ENCODE measurements at places on chromosomes 16 and 17.
A peak's percentile ranks its signal among the peaks of the same experiment; 100 is the strongest.

GRCh38 chr16:21060027-21060510 lies 90.6 kb downstream of the DNAH3 start:
- H3K4me3 ChIP-seq = no peak overlapping the region
- no peak for DNase-seq
- no peak overlapping the region for H3K27ac ChIP-seq

- peak overlapping the region; percentile 90 for H3K4me3 ChIP-seq
- H3K27me3 ChIP-seq = no peaks in the 10 kb centered on the region
- peaks cover 44% of the 10 kb centered on the region for H3K4me1 ChIP-seq
- peak overlapping the region; percentile 96 for H3K27ac ChIP-seq
- H3K36me3 ChIP-seq = peaks cover 26% of the 10 kb centered on the region
- no peak for DNase-seq
These were observed 1.3 kb upstream of the ACTG1 start for GRCh38 chr17:81513753-81514488.

DNA sequence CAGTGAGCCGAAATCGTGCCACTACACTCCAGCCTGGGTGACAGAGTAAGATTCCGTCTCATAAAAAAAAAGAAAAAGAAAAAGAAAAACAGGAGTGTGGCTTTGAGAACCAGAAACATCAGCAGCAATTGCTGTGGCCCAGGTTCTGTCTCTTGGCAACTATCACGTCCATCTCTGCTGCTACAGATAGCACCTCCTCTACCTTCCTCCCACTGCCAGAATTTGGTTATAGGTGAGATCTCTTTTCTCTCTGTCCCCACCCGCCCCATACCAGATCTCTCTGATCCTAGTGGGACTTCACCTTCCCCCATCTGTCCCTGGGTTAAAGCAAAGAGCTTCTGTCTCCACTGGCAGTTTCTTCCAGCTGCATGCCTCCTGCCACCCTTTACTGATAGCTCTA lies 3.1 kb downstream of the TLCD2 start:
- H3K27ac ChIP-seq = no peak overlapping the region
- H3K36me3 ChIP-seq = no peaks in the 10 kb centered on the region

GRCh38 chr17:38702916-38703741 lies 1.9 kb upstream of the MLLT6 start:
- peaks cover 10% of the 10 kb centered on the region for H3K36me3 ChIP-seq
- peaks cover 37% of the 10 kb centered on the region for H3K4me1 ChIP-seq
- H3K4me3 ChIP-seq = peak overlapping the region; percentile 99
- H3K27me3 ChIP-seq = peaks cover 2% of the 10 kb centered on the region
- DNase-seq = no peak

DNA sequence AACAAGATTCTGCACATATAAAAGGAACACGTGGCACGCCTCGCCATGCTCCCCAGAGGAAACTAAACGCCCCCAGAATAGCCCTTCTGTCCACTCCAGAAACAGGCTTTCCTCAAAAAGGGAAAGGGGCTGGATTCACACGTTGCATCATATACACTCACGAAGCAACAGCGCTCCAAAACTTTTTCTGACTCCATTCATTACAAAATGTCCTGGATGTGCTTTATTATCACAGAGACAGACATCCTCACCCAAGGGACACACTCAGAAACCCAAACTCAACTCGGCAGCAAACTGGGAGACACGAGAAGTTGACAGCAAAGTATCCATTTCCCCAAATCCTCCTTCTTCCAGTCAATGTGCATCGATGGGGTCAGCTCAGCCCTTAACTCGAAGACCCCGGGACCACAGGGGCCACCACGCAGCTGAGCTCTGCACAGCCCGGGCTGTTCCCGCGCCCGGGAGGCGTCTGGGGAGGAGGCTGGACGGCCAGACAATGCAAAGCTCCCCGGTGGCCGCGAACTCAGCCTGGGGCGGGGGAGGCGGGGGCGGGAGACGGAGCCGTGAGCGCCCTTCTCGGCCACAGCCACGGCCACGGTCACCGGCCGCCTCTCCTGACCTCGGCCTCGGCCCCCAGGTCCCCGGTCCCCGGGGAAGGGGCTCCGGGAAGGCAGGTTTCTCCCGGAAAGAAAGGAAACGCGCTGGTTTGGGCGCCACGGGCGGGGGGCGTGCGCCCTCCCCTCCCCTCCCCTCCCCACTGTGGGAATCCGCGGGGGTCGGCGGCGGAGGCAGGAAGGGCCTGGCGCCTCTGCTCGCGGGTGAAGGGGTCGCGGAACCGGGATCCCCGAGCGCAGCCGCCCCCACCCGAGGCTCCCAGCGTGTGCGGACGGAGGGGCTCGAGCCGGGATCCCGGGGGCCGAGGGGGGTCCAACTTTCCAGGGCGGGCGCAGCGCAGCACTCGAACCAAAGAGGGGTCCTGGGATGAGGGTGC lies 1.2 kb downstream of the NXN start:
- H3K27me3 ChIP-seq = peaks cover 29% of the 10 kb centered on the region
- peak overlapping the region; percentile 74 for H3K27ac ChIP-seq
- H3K4me1 ChIP-seq = peaks cover 21% of the 10 kb centered on the region
- peak overlapping the region; percentile 79 for H3K4me3 ChIP-seq
- no peak for DNase-seq

All from naive thymus-derived CD8-positive, alpha-beta T cell (primary cell).